ENCODE measurements at places on chromosomes 1 and 21. TPM values are rescaled to one million over a fixed set of nuclear protein-coding genes. Genes with fewer than 3 reads are reported as not detected.

Gene GJA8
- 5.1 TPM for total RNA-seq

DNA sequence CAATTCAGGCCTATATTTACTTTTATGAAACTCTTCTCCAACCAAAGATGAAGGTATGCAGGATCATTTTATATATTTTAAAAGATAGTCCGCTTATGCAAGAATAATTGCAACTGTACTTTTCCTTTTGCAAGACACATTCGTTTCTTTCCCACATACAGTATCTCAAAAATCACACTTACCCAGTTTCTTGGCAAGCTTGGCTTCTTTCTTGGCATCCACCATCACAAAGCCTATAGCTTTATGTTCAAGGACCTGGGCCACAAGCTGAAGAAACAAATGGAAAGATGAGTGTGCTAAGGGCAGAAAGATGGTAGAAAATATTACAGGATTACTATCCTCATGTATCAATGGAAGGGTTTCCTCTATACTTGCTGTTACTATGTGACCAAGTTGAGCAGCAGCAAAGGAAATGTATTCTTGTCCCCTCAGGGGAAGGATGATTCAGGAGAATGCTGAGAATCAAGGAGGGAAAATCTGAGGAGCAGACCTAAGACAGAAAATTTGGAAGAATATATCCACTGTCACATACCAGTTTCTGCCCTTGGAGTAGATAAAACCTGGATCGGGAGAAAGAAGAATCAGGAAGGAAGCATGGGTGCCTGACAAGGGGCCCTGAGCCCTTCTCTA lies 23.8 kb downstream of the CASQ2 start:
- no peak for DNase-seq

GRCh38 chr1:89998306-89998705 lies 3.4 kb downstream of the ZNF326 start:
- DNase-seq, result no peak

- DNase-seq, result no peak
Observed at GRCh38 chr1:31562707-31563360, 13.5 kb upstream of the TINAGL1 start.

DNA sequence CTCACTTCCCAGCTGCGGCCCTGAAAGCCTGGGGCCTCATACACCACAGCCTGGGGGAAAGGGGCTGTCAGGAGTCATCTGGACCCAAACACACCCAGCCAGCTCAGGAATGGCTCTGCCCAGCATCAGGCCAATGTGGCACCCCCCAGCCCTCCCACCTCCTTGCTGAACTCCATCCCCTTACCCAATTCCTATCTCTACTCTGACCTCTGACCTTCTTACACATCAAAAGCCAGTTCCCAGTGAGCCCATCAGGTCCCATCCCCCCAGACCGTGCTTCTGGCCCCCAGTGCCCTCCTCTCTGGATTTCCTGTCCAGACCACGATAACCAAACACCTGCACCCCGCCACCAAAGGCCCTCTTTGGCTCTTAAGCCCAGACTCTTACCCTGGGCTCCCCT lies 16.3 kb downstream of the CRYBG2 start:
- DNase-seq, result no peak

DNA sequence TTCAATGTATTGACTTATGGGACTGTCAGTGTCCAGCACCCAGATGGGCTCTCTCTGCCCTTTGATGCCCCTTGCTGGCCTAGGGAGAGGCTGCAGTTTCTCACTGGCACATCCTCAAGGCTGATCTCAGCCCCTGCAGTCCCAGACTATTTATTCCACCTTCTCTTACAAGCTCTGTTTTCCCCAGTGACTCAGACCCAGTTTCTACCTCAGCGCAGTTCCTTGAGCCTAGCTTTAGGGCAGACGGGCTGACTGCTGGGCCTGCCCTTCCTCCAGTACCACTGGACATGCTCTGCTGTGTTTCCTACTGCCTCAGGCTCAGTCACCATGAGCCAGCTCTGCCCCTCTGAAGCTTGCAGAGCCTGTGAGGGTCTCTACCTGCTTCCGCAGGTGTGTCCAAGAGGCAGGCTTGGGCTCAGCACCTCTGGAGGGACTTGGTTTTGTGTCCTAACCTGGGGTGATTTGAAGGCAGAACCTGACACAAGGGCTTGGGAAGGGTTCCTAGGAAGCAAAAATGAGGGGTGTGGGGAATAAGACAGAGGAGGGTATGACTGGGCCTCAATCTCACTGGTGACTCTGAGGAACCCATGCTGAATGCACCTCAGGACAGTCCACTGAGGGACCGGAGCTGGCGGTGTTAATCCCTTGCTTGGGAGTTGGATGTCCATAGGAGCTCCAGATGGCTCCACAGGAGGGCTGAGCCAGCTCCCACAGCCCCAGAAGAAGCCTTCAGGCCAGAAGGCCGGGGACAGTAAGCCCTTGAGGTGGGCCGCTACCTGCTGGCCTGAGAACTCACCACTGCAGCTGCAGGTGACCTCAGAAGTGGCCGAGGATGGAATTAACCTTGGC lies 689.9 kb downstream of the MATN1 start:
- no peak for DNase-seq

GRCh38 chr1:175572932-175573868 lies 170.2 kb downstream of the TNR start:
- peak; percentile 84 for DNase-seq

All from testis (tissue), 5 donors.